ENCODE measurements at places on chromosomes 4 and X.

GRCh38 chr4:139942241-139942640, 211.7 kb downstream of the MAML3 start:
- DNase-seq, result no peak

DNA sequence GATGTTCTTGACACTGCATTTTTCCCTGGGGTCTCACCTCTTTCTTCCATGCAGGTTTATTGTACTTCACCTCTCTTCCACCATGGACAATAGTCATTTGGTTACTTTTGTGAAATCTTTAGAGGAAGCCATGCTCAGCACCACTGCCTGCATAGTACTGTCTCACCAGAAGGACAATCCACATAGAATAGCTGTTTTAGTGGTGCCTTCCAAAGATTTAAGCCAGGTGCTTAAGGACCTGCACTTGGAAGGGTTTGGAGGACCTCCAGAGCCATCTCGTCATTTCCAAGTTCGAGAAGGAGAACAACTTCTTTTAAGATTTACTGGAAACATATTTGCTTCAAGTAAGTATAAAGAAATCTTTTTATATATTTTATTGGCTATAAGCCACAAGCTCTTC, 26.7 kb downstream of the DTHD1 start:
- DNase-seq, result no peak

GRCh38 chr4:11428899-11429698, 405 bp upstream of the HS3ST1 start:
- peak; percentile 34 for DNase-seq

DNA sequence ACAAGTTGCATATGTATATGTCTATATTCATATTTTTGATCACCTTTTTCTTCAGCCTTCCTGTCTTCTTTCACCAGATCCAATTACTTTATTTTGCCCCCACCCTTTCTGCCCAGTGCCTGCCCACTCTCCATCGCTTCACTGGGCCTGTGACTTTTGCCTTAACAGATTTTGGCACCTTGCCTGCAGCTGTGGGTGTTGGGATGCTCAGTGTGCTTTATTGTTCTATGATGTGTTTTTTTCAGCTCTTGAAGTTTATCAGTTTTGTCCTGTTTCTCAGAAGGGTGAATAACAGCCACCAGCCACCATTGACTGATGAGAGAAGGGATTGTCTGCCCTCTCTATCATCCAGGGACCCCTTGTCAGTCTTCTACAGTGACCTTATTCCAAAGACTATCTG, 77.2 kb upstream of the GALNT7 start:
- no peak for DNase-seq

DNA sequence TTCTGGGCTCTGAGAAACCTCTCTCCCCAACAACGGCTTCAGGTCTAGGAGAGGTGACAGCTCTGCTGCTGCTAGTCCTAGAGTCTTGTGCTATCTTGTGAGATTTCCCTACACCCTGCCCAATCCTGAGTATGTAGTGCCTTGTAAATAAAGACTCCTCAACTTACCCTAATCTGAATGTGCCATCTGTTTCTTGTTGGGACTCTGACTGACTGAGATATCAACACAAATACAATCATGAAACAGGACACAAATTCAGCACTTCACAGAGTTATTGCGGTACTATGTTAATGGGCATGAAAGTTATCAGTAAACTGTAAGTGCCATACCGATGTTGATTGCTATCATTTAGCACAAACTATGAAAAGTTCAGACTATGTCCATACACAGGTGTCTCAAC, 529.0 kb upstream of the FTHL17 start:
- DNase-seq, result no peak

DNA sequence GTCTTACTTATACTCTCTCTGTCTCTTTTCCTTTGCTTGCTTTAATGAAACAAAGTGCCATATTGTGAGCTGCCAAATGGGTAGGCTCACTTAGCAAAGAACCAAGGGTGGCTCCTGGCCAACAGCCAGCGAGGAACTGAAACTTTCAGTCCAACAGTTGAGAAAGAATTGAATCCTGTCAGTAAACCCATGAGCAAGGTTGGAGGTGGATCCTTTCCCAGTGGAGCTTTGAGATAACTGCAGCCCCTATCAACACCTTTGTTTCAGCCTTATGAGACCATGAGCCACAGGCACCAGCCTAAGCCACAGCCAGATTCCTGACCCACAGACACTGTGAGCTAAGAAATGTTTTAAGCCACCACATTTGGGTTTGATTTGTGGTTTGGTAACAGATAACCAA, 362.2 kb downstream of the PDGFC start:
- no peak for DNase-seq

- peak; percentile 3 for DNase-seq
Observed at GRCh38 chr4:10403633-10404445, 53.4 kb downstream of the ZNF518B start.

GRCh38 chr4:168735735-168736134, 238.9 kb downstream of the PALLD start:
- DNase-seq, result no peak

DNA sequence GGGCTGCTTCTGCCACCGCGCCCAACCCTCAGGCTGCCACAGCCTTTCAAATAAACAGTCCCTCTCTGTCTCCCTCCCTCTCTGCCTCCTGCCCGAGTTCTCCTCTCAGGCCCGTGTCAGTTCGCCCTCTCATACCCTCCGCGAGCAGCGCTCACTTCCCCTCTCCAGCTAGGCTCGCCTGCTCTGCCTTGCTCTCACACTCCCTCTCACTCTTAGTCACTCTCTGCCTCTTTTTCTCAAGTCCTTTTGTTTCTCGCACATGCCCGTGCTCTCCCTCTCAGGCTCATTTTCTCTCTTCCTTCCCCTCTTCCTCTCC, 3.2 kb downstream of the EFNB1 start:
- no peak for DNase-seq

GRCh38 chr4:66688674-66689073, 856.6 kb downstream of the CENPC start:
- DNase-seq, result peak; percentile 47

GRCh38 chr4:137707626-137708025, 175.3 kb upstream of the PCDH18 start:
- DNase-seq, result no peak

GRCh38 chr4:7210824-7211223, 18.5 kb downstream of the SORCS2 start:
- no peak for DNase-seq

DNA sequence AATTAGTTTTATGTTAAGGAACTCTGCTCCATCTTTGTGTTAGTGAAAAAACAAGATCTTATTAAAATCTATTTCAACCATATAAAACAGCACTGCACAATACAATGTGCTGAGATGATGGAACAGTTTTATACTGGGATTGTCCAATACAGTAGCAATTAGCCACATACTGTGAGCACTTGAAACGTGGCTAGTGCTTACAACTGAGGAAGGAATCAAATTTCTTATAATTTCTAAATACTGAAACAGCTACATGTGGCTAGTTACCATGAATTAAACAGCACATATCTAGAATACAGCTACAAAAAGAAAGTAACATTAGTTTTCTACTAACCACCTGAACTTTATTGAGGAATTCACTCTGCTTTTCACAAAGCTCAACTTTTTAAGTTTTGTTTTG, 14.7 kb downstream of the NFXL1 start:
- no peak for DNase-seq

- DNase-seq, result no peak
Observed at GRCh38 chr4:106762666-106763443, 273.3 kb downstream of the DKK2 start.

GRCh38 chr4:187444061-187444460, 551.5 kb upstream of the ZFP42 start:
- DNase-seq, result no peak

DNA sequence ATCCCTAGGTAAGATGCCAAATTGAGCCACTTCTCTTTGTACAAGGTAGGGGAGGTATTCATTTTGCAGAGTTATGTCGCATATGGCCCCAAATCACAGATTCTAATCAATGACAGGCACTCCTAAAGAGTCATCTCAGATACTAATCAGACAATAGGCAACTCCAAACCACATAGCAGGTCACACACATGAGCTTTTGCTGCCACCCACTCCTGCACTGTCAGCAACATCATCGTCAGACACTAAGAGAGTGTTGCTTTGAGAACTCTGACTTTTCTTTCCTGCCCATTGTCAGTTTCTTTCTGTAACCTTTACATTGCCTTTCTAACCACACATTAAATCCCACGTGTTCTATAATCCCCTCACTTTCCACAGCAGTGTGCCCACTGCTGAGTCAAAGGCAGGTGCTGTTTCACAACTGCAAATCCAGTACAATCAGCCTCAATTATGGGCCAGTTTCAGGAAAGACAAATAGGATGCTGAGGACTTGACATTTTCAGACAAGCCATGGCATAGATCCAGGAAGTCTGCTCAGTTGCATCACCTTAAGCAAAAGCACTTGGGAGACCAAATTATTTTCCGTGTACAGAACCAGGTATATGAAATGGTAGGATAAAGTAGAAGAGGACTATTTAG, 23.5 kb downstream of the TMEM31 start:
- no peak for DNase-seq

DNA sequence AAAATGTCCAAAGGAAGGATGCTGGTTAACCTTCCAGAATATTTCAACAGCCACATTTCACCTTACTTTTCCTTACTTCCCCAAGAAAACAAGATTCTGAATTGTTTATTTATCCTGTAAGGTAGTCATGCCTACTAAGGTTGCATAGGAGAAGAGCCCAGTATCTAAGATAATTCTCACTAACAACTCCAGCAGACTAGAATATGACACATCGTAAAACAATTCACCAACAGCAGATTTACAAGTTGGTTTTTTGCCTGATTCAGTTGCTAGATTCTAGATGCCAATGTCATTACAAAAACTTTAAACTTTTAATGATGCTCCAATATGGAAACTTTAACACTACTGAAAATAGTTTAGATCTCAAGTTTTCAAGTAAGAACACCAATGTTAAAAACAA, 176.4 kb downstream of the IL13RA2 start:
- DNase-seq, result no peak

DNA sequence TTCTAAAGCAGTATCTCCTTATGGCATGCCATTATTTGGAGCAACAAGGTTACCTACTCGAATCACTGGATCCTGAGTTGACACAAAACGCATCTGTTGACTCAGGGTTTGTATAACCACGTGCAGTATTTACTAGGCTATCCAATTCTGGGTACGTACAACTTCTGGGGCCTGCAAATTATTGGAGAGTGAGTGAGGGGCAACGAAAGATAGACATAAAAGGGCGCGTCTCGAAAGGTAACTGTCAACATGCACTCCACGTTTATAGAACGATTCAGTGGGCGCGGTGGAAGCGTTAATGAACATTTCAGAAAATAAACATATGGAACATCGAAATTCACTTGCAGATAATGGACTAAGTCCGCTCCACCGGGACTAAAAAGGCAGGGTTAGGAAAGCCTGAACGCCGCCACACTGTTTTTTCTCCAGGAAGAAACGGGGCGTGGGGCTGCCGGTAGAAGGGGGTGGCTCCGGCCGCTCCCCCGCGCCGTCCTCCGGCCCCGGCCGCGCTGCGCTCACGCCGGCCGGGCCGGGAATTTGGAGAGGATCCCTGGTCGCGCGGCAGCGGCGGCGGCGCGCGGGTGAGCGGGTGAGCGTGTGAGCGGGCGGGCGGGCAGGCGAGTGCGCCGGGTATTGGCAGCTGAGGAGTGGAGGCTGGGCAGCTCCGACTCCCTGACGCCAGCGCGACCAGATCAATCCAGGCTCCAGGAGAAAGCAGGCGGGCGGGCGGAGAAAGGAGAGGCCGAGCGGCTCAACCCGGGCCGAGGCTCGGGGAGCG, at the start of gene SMAD1:
Gene SMAD1, plus strand, starts transcription at position 690 of the 778 bp plus-strand sequence. CDS start 32,761 bp downstream, outside the sequence.
- DNase-seq, result peak; percentile 57

DNA sequence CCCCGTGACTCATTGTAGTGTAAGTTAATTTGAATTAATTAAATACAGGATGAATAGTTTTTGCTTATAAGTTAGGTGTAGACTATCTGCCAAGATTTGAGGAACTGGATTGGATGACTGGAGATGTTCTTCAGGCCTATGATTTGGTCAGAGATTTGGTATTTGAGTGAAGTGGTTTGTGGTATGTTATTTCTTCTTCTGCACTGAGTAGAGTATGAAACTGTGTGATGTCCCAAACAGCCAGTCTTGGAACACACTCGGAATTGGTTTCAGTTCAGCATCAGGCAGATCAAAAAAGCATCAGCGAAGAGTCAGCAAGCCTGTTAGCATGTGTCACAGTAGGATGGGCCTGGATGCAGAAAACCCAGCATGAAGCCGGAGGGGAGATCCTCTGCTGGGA, 294.1 kb downstream of the ARHGAP10 start:
- DNase-seq, result no peak

DNA sequence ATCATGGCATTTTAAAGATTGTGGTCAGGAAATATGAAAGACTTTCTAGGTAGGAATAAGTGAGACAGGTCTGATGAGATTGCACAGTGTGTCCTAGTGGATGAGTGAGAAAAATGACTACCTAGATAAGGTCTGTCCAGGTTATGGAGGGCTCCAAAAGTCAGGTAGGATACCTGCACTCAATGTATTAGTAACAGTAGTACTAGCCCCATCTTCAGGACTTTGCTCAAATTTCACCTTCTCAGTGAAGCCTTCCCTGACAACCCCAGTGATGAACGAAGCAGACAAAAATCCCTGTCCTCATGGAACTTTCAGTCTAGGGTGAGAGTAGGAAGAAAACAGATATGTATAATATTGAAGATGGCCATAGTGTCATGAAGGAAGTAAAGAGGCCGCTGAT, 85.7 kb downstream of the ZIC3 start:
- DNase-seq, result no peak

- peak; percentile 35 for DNase-seq
Observed at GRCh38 chr4:41257257-41257901, 651 bp downstream of the UCHL1 start.

DNA sequence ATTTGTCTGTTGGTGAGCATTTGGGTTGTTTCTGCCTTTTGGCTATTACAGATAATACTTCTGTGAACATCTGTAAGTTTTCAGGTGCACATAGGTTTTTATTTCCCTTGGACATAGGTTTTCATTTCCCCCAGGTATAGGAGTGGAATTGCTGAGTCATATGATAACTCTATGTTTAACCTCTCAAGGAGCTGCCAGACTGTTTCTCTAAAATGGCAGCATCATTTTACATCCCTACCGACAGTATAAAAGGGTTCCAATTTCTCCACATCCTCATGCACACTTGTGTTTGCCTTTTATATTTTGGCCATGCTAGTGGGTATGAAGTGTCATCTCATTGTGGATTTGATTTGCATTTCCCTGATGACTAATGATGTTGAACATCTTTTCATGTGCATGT, 53.5 kb downstream of the TMEM164 start:
- DNase-seq, result no peak

DNA sequence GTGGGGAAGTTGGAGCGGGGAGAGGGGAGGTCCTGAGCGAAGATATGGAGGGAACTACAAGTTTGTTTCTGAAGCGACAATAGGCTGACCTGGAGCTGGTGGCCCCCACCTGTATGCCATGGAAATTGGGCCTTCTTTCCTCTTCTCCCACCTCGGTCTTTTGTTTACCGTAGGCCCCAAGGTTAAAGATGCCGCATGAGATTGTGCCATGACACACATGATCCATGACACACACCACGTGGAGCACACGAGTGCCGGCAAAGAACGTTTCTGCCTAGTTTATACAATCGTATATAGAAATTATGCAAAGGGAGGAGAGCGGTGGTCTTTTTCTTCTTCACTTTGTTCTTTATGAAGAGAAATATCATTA, 408 bp downstream of the TMEM33 start:
- no peak for DNase-seq

- DNase-seq, result no peak
Observed at GRCh38 chr4:108531461-108531860, 88.9 kb upstream of the RPL34 start.

GRCh38 chrX:130145123-130145522, 20.5 kb downstream of the AIFM1 start:
- no peak for DNase-seq

GRCh38 chr4:95549246-95550114, 707 bp upstream of the UNC5C start:
- DNase-seq, result no peak
